ENCODE measurements at places on chromosomes 2 and 18.

GRCh38 chr2:30282721-30283120 lies 51.4 kb downstream of the LBH start:
- no peak for DNase-seq

DNA sequence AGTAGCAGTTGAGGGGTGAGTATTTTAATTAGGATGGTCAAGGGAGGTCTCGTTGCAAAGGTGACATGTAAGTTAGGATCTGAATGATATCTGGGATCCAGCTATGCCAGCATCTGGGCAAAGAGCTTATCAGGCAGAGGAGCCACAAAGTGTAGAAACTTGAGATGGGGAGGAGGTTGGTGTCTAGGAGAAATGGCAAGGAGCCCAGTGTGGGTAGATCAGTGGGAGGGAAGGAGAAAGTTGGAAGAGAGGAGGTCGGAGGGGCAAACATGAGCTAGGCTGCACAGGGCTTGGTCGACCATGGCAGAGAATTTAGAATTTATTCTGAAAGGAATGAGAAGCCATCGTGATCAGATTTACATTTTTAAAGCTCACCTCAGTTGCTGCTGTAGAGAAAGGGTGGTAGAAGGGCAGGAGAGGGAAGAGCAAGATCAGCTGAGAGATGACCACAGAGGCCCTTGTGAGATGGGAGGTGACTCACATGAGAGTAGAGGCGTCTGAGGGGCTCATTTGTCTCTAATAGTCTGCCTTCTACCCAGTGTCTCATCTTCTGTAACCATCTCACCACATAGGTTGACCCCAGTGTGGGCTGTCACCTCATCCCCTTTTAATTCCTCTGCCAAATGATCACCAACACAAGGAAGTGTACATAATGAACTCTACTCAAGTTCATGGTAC lies 170.0 kb downstream of the ETAA1 start:
- DNase-seq = no peak

DNA sequence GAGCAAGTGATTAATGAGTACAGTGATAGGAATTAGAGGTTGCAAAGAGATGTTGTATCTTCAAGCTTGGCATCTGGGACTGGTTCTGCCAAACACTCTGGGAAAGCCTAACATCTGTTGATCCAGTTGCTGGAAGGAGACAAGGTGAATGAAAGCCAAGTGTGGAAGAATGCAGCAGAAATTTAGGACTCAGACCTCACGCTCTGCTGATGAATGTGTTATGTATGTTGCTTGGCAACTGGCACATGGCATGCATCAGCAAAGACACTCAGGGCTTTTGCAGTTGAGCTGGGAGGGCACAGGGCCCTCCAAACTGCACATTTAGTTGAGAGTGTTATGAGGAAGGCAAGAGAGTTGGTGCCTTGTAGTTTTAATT lies 105.5 kb downstream of the COLEC12 start:
- DNase-seq = no peak

- no peak for DNase-seq
These were observed 45.4 kb upstream of the REG3G start for GRCh38 chr2:78980152-78980465.

DNA sequence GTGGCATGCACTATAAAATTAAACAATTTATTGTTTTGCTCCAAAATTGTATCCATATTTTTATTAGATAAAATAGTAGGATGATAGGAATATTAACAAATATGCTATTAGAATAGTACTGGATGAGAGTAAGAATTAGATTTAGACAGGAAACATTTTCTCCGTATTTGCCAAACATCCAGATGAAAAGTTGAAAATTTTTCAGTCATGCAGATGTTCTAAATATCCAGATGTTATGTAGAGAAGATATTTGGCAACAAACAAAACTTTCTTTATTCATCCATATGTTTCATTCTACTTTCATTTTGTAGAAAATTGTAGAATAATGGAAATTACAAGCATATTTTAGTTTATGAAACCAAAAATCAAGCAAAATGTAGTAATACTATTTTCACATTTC lies 45.2 kb upstream of the NEUROD1 start:
- DNase-seq = no peak

DNA sequence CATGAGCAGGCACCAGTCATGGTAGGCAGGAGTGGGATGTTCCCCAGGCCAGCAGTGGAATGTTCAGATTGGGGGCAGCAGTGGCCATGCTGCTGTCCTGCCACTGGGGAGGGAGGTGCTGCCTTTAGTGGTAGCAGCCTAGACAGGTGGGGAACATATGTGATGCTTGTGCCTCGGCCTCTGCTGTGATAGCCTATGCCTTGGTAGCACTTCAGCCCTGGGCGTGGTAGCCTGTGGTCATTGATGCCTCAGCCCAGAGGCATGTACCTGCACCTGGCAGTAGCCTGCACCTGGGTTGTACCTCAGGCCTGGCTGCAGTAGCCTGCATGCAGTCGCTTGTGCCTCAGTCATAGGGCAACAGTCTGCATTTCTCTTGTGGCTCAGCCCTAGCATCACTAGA lies 7.1 kb downstream of the RFTN2 start:
- DNase-seq = no peak

DNA sequence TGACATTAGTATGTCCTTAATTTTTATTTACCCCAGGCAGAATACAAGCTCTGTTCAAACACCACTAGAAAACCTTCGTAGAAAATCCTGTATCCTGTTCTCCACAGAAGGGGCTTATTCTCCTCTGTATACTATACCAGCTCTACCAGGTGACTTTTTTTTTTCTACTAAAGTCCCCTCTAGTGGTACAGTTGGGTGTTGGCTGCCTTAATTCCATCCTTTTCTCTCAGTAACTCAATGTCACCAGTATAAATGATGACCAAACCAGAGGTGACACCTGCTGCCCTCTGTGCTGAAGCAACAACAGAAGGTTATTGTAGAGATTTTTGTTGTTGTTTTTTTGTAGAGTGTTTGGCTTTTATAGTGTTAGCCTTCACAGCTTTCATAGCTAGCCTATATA lies 1322.0 kb downstream of the LRP1B start:
- no peak for DNase-seq

- no peak for DNase-seq
These were observed 185.4 kb upstream of the DLGAP1 start for GRCh38 chr18:4640349-4641012.

DNA sequence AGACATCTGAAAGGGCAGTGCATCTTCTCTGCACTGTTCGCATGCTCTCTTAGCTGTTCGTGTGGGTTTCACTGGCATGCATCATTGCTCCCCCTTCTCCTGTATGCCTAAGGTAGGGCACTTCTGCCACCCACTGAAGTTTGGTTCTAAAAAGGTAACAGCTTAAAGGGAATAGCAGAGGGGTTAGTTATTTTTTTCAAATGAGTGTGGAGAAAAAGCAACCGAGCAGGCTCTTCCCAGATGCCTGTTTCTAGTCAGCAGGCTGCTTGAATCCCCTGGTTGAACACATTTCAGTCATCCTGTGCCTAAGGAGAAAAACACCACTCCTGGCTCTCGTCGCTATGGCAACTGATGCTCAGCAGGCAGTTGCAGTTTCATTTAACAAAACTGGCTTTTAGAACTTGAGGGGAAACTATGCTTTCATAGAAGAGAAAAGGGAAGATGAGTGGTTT lies 69.8 kb upstream of the GALNT3 start:
- no peak for DNase-seq

DNA sequence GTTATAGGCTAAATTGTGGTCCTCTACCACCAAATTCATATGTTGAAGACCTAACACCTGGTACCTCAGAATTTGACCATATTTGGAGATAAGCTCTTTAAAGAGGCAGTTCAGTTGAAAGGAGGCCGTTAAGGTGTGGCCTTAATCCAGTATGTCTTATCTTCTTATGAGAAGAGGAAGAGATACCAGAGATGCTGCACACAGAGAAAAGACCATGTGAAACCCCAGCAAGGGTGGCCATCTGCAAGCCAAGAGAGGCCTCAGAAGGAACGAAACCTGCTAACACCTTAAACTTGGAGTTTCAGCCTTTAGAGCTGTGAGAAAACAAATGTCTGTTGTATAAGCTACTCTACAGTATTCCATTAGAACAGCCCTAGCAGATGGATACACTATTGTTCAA lies 528.1 kb upstream of the DCC start:
- DNase-seq = no peak

- DNase-seq = no peak
These were observed 61.7 kb downstream of the LYPD1 start for GRCh38 chr2:132608311-132608710.

DNA sequence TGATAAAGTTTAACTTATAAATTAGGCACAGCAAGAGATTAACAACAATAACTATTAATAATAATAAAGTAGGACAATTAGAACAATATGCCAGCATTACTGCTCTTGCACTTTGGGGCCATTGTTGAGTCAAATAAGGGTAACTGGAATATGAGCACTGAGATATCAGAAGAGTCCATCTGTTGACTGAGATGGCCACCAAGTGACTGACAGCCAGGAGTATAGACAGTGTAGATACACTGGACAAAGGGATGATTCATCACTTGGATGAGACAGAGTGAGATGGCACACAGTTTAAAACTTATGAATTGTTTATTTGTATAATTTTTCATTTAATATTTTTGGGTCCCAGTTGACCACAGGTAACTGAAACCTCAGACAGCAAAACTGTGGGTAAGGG lies 20.0 kb downstream of the NAB1 start:
- no peak for DNase-seq

DNA sequence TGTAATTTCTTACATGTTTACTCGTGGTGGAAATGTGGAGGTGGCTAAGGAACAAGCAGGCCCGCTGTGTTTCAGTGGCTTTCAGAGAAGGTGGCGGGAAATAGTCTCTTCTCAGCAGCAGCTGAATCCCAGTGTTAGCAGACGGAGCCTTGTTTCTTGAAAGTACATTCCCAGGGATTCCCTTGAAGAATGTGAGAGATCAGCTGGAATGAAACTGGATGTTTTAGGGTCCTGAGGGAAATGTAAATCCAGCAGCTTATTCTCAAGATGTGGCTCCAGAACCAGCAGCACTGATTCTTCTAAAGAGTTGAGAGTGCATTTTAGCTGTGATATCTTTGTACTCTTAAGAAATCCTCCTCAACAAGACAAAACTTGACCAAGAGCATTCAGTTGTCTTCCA lies 59.1 kb downstream of the CDC42EP3 start:
- DNase-seq = no peak

DNA sequence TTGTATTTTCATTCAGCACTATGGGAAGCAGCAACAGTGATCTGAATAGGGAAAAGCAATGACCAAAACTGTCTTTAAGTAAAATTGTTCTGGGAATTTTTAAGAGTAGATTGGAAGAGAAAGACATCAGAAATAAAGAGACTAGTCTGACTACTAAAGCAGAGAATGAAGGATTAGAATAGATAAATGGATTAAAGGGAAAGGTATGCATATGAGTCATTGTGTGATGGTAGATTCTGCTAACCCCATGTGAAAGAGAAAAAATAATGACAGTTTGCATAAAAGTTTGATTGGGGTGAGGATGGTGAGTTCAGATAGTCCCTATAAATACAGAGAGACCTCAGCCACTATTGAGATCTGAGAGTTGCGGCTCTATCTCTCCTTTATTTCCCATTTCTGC lies 139.6 kb upstream of the DCC start:
- DNase-seq = no peak

- peak; percentile 35 for DNase-seq
These were observed 584 bp downstream of the BOLA3 start for GRCh38 chr2:74146929-74147726.

DNA sequence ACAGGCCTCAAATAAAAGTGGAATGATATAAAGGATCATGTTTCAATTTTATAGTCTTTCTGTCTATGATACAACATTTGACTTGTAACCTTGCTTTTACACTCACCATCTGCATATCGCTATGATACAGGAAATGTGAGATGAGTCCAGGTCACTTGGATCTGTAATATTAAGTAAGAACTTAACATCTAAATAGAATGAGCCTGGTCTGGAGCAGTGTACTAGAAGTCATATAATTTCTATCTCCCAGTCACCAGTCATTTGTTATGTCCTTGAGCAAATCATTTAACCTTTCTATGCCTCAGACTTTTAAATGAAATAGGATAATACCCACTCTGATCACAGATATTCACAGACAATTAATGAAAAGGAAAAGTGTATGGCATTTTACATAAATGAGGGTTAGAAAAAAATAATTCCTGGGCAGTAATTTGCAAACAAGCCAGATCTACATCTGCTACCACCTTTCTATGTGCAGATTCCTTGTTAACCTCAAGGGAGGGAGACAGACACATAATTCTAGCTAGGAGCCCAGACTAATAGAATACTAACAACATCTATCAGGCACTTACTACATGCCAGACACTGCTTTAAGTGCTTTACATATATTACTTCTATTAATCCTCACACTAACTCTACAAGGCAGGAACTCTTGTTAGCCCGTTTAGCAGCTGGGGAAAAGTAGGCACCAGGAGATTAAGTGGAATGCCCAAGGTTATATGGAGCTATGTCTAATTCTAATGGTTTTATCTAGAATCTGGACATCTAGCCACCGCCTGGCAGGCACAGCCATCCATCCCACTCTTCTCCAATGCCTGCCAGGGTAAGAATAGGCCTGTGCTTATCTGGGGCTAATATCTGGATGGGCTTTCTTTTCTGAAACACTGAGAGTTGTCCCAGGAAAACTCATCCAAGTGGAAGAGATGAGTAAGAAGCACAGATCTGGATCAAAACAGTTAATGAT lies 313.6 kb upstream of the CDH20 start:
- no peak for DNase-seq

DNA sequence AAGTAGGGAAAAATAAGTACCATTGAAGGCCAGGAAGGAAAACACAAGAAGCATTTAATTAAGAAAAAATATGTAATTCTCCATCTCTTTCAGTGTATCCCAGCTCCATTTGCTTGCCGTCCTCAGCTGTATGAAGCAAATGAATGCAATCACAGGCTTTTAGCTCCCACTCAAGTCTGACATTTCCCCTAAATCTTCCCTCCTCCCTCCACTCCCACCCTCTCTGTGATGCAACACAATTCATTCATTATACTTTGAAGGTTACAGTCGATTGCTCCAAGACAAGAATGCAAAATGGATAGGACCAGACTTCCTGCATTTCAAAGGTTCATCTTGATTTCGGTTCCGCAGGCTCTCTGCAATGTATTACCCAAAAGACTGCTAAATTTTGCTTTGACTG lies 172.7 kb upstream of the SERPINE2 start:
- no peak for DNase-seq

DNA sequence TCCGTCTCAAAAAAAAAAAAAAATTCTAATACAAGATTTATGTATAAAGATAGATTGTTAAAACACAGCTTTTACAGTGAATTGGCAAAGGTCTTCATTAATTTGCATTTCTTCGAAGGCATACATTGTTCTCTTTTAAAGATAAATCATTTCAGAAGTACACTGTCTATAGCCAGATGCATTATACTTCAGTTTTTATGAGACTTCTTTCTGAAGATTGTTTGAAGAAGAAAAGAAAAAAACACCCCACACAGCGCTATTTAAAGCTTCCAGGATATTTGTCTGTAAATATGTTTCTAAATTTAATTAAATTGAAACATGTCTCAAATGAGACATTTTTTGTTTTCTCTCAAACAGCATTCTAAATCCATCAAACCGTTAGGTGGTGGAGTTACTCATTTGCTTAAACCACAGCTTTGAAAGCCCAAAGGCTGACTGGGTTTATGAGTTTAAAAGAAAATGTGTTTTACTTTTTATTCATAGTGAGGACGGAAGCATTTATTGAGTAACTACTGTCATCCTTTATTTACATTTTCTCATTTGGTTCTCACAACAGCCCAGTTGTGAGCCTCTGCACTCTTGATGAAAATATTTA lies 42.4 kb upstream of the C1GALT1C1L start:
- no peak for DNase-seq
